ENCODE measurements at places on chromosomes 16 and 17.

DNA sequence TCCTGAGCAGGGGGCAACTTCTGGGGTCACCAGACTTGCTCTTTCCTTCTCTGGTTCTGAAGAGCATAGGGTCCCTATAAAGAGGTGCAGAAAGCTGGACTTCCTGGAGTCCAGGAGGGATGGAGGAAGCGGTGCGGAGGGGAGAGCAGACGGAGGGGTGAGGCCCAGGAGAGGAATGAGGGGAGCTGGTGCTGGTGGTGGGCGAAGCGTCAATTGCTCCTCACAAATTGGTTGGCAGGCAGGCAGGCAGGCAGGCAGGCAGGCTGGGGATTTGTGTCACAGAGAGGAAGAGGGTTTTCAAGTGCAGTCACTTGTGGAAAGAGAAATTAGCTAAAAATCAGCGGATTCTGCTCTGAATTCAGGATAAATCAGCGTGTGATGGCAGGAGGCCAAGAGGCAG lies 133.7 kb upstream of the CDC42EP4 start:
- DNase-seq: no peak

DNA sequence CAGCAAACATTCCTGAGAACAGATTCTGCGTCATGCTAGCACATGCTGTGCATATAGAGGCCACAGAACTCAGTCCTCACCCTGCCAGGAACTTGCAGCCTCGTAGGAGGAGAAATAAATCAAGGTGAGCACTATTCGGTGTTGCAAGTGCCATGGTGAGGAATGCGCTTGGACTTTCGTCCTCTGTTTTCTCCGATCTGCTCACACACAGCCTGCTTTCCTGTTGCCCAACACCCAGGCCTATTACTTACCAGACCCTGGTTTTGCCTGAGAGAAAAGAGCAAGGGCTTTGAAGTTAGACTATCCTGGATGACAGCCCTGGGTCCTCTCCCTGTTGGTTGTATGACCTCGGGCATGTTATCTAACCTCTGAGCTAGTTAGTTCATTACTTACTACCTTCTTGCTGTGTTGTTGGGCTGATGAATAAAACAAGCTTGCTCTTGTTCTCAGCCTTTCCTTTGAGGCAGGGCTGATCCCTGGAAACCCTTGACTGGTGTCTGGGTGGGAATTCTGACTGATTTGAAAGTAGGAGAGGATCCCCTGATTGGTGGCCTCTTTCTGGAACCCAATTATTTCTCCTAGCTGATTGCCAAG lies 2.9 kb downstream of the ACSF2 start:
- DNase-seq: no peak

DNA sequence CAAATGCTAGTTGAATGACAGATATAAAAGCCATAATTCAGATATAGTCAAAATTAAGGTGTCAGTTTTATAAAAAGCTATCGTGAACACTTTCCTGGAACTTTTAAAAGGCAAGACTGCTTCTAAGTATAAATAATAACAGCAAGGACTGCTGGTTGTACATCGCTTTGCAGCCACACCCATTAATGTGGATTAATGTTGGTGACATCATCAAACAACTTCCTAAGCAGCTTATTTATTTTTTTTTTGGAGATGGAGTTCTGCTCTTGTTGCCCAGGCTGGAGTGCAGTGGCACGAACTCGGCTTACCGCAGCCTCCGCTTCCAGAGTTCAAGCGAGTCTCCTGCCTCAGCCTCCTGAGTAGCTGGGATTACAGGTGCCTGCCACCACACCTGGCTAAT lies 4.6 kb downstream of the GNA13 start:
- DNase-seq: no peak

DNA sequence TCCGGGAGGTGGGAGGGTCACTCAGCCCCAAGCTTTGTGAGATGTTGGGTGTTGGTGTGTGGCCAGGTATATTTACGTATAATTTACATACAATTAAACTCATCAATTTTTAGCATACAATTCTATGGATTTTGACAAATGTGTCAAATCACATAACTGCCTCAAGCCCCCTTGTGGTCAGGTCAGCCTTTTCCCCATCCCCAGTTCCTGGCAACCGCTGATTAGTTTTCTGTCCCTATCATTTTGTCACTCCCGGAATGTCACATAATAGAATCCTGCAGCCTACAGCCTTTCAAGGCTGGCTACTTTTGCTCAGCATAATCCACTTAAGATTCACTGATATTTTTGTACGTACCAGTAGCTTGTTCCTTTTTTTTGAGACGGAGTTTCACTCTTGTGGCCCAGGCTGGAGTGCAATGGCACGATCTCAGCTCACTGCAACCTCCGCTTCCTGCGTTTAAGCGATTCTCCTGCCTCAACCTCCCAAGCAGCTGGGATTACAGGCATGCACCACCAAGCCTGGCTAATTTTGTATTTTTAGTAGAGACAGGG lies 19.3 kb upstream of the RAI1 start:
- DNase-seq: no peak

DNA sequence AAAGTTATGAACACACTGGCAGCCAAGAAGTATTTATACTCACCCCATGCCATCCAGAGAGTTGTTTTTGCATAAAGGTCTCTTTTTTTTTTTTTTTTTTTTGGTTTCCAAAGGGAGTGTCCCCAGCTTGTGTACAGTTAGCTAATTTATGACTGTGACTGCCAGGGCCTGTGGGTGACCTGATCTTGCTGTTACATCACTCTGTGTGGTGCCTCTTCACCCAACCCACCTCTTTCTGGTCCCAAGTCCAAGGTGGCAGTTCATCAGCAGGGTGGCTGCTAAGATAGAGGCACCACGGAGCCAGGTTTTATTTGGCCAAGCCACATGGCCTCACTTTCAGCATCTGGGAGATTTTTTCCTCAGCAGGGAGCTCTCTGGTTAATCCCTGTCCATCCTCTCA lies at the start of gene NOS2:
NOS2 (minus strand) TSS at position 8 of the 400 bp plus-strand sequence. CDS start 1,720 bp downstream, outside the sequence.
- DNase-seq: no peak

DNA sequence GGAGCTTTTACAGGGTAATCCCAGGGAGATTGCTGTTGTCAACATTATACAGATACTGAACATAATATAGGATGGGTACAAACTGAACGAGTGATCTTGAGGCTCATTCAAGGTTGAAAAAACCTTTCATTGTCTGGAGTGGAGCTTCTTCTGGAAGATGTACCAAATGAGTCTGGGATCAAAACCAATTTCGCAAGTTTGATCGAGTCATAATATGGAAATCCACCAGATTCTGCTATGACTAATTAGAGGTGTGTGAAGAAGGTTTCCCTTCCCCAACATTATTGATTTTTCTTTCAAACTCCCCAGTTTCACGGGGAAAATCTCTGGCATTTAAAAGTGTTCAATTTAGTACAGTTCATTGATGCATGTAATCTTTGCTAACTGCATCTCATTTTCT lies 324.1 kb downstream of the ZFHX3 start:
- no peak for DNase-seq

DNA sequence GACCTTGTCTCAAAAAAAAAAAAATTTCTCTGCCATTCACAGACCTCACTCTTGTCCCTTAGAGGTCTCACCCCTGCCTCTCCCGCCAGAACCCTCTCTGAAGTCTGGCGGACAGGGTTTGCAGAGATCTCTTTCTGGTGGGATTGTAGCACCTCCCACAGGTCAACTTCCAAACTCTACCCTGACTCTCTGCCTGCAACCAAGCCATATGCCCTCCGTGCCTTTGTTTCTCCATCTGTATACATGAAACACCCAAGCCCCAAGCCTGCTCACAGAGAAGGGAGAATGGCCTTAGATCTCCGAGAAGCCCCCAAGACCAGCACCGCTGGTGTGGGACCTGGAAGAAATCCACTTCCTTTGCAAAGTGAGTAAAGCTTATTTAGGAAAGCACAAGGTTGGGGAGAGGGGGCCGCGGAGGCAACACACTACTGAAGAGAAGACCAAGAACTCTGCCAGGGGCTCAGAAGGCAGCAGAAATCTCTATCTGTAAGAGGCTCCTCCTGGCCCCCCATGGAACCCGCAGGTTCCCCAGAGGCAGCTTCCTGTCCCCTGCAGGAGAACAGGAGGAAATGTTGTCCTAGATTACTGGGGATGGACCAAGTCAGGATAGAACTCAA lies 219.9 kb downstream of the C16orf78 start:
- DNase-seq: no peak

GRCh38 chr17:970364-970763 lies 9.2 kb downstream of the NXN start:
- DNase-seq: no peak

DNA sequence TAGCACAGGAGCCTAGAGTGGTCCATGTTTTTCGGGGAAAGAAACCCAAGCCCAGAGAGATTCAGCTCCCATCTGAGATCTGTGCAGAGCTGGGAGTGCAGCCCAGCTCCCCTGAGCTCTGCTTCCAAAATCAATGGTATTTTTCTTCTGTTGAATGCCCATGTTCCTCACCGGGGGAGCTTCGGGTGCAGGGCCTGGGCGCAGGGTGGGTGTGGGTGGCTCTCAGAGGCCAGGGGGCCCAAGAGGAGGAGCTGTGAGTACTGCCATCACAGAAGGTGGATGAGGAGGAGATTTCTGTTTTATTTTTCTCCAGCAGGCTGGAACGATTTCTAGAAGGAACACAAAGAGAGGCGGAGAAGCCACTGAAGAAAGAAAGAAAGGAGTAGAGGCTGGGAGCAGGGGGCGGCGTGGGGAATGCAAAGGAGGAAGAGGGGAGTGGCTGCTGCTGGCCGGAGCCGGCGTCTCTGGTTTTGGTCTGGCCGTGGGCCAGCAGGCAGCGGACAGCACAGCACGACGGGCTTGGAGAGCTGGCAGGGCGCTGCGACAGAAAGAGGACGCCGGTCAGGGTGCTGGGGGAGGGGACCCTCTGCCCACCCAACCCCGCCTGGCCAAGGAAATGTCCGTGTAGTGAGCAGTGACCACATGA lies 76.2 kb upstream of the KSR1 start:
- peak; percentile 65 for DNase-seq

DNA sequence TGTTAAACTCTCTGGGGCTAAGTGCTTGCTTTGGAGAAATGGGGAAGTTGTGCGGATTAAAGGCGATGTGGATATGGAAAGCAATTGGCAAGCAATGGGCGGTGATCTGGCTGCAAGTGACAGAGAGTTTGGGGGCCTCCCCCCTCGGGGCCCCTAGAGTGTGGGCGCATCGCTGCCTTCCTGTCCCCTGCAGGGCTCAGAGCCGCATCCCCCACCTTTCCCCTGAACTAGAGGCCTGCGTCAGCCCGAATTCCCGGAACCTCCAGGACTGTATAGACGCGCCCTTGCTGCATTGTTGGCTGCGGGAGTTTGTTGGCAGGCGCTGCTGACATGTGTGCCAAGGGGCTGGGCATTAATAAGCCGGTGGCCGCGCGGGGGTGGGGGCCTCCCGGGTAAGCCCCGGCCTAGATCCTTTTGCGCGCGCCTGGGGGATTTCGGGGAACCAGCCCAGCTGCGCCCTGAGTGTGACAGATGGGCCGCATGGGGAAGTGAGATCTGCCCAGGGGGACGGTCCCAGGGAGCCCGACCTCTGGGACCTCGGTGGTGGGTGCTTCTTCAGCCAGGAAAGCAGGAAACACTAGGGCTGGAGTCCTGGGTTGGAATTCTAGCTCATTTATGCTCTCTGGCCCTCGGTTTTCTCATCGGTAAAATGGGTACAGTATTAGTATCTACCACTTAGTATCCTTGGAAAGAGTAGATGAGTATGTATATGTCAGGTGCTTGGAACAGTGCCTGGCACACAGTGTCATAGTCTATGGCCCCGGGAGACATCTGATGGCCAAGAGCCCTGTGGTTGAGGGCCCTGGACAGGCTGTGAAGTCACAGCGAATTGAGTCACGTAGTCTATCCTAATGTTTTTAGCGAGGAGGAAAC lies 1.0 kb downstream of the EEF2K start:
- DNase-seq: peak; percentile 89

DNA sequence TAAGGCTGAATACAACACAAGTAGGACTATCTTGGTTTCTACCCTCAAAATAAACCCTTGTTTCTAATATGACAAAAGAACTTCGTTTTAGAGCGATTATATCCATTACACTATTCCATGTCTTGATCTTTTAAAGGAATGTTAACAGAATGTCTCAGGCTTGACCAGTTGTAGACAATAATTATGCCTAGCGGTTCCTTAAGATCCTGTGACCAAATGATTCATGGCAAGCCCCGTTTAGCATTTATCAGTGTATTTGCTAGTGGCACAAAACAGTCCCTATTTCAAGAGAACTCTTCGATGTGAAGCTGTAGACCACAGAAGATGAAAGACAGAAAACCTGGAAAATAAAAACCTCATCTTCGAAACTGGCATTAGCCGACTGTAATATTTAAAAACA lies 200.9 kb upstream of the SOX9 start:
- no peak for DNase-seq

DNA sequence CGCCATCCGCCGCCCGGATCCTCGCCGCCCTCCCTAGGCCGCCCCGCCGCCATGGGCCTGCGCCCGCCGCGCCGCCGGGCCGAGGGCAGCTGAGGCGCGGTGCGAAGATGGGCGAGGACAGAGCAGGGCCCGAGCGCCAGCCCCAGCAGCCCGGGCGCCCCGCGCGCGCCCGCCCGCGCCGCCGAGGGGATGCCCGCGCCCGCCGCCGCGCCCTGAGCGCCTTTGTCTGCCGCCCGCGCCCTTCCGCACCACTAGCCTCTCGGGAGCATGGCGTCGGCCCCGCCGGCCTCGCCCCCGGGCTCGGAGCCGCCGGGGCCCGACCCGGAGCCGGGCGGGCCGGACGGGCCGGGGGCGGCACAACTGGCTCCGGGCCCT lies 278 bp downstream of the RAB11FIP3 start:
- no peak for DNase-seq

DNA sequence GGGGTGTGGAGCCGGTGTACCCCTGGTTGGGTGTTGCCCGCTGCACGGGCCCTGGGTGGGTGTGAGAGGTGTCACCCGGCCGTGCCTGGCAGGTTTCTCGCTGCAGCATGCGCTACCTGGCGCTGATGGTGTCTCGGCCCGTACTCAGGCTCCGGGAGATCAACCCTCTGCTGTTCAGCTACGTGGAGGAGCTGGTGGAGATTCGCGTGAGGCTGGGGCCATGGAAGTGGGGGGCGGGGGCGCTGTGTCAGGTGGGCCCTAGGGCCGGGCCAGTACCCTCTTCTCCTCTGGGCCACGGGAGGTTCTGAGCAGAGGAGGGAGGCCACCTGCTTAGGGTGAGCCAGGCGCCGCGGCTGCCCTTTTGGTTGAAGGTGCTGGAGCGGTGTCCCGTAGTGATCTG lies 13.4 kb downstream of the DEF8 start:
- no peak for DNase-seq

DNA sequence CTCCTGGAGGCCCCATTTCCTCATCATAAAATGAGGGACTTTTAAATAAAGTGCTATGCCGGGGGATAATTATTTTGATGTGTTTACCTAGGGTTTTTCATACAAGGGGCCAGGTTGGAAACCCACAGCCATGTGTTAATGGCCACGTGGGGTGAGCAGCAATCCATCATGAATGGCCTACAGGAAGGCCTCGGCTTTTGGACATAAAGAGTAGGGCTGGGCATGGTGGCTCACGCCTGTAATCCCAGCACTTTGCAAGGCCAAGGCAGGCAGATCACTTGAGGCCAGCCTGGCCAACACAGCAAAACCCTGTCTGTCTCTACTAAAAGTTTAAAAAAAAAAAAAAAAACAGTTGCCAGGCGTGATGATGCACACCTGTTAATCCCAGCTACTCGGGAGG lies 40.3 kb downstream of the MEAK7 start:
- no peak for DNase-seq

Measured in heart right ventricle (tissue), 16 donors.